ENCODE measurements at places on chromosomes 5 and 9. TPM values are rescaled to one million over a fixed set of nuclear protein-coding genes. Genes with fewer than 3 reads are reported as not detected.

The NR2F1-AS1 gene
- total RNA-seq: not detected

The GCNT1 gene
- 7.6 TPM for total RNA-seq

The CWC27 gene
- total RNA-seq: 27.2 TPM

The C5orf22 gene
- total RNA-seq: 26.2 TPM

The PDE6A gene
- total RNA-seq: not detected

The DDX4 gene
- total RNA-seq: 0.83 TPM

The TRIM7 gene
- 0.56 TPM for total RNA-seq

The SLC6A18 gene
- not detected for total RNA-seq

The NMUR2 gene
- not detected for total RNA-seq

The PIP5KL1 gene
- total RNA-seq: 1.8 TPM

The TPPP gene
- not detected for total RNA-seq

The NTRK2 gene
- total RNA-seq: 1.5 TPM

The MAMDC2 gene
- not detected for total RNA-seq

The IL4 gene
- total RNA-seq: 12.7 TPM

The GFM2 gene
- 30.8 TPM for total RNA-seq

The CDKN2A gene
- 22.9 TPM for total RNA-seq

The NKD2 gene
- 4.3 TPM for total RNA-seq

The IL13 gene
- 130 TPM for total RNA-seq

The C5orf58 gene
- total RNA-seq: not detected

The WNK2 gene
- 0.22 TPM for total RNA-seq

The SLC1A1 gene
- 0.12 TPM for total RNA-seq

The DYNC2I2 gene
- 38.3 TPM for total RNA-seq

The ZFP2 gene
- total RNA-seq: 0.24 TPM
